EH (cell line): ENCODE measurements at places on chromosomes 2 and 18.

DNA sequence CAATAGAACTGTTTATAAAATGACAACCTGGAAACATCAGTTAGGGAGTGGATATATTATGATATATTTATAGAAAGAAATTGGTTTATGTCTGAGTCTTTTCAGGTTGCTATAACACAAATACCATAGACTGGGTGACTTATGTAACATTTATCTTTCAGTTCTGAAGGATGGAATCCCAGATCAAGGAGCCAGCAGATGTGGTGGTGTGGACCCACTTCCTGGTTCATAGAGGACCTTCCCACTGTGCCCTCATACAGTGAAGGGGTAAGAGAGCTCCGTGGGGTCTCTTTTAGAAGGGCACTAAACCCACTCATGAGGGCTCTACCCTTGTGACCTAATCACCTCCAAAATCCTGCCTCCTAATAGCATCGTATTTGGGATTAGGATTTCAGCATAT is 86.7 kb downstream of the BCL2 start:
- no peak for DNase-seq

DNA sequence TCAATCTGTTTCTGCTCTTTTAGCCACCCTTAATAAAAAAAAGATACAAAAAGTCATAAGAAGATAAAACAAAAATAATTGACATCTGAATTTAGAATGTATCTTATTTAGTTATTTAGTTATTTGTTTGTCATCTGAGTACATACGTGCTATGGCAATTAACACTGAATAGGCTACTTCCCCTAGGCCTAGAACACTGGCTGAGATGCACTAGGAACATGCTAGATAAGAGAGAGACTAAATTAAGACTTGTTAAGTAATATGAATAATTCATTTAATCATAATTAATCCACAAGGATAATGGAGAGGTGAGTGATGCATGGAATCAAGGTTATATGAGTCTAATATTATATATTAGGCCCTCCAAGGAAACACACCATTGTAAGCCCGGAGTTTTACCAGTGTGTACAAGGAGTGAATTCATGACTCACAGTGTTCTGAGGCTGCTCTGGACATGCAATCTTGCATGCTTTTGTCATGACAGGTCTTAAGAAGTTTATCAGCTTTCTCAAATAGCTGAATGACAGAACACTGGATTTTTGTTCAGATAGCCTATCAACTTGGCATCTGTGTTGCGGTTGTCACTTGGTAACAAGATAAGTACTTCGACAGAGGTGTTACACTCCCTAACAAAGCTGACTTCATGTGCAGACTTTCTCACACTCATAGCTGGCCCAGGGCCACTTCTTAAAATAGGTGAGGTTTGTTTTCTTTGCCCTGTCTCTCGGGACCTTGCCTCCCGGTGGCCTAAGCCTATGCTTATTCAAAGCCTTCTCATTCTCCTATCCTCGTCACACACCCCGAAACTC is 5.0 kb upstream of the SERPINB2 start:
- peak; percentile 94 for DNase-seq

DNA sequence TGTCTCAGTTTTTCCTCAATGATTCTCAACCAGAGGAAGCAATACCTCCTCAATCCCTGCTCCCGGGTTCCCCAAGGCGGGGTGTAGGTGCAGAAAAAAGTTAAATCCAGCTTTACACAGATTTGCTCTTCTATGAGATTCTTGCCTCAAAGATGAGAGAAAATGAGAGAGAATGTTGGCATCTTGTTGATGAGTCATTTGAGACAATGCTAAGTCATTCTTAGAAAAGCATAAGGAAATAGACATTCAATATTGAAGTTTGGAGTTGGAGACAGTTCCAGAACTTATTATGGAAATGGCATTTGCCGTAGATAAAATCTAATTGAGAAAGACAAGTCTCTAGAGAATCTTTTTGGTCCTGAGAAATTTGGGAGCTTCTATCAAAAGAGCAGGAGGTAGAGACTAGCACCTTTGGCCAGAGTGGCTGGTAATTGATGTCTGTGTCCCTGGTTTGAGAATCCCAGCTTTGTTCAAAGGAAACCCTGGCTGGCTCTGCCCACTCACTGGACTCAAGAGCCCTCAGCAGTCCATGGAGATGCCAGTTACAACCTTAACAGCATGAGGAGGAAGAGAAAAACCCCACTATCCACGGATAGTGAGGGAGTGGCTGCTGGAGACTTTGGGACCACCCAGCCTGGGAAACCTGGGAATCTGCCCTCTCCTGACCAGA is 181.2 kb downstream of the FAM124B start:
- DNase-seq: peak; percentile 73

DNA sequence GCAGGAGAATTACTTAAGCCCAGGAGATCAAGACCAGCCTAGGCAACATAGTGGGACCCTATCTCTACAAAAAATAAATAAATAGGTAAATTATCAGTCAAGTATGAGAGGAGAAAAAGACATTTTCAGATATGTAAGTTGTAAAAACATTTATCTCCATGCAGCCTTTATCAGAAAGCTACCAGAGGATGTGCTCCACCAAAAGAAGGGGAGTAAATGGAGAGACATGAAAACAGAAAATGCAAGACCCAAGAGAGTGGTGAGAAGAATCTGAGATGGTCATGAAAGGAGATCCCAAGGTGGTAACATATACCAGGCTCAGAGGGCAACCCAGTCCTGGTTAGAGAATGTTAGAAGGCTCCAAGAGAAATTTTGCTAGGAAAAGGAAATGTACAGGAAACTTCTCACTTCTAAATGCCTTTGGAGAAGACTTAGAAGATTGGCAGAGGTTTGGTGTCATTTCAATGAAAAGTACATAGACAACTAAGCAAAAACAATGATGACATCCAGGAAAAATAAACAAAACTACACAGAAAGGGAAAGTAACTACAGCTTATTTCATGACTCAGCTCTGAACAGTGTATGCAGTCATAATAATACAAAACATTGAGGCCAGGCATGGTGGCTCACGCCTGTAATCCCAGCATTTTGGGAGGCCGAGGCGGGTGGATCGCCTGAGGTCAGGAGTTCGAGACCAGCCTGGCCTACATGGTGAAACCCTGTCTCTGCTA is 19.5 kb downstream of the CIB4 start:
- peak; percentile 25 for DNase-seq

DNA sequence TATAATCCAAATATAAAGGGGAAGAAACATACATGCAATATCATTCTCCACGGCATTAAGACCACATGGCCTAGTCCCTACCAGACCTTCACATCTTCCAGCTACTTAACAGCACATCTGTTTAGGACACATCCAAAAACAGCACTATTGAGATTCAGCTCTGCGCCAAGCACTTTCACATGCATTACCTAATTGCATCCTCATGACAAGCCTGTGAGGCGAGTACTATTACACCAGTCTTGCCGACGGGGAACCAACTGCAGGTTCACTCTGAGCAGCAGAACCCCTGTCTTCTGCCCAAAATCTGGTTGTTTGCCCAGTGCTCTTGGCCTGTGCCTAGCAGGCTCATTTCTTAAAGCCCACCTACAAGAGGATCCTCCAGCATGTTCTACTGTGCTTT is 66.7 kb downstream of the AAK1 start:
- DNase-seq: no peak

- DNase-seq: no peak
Observed at GRCh38 chr2:136135921-136136906, 18.3 kb upstream of the CXCR4 start.

DNA sequence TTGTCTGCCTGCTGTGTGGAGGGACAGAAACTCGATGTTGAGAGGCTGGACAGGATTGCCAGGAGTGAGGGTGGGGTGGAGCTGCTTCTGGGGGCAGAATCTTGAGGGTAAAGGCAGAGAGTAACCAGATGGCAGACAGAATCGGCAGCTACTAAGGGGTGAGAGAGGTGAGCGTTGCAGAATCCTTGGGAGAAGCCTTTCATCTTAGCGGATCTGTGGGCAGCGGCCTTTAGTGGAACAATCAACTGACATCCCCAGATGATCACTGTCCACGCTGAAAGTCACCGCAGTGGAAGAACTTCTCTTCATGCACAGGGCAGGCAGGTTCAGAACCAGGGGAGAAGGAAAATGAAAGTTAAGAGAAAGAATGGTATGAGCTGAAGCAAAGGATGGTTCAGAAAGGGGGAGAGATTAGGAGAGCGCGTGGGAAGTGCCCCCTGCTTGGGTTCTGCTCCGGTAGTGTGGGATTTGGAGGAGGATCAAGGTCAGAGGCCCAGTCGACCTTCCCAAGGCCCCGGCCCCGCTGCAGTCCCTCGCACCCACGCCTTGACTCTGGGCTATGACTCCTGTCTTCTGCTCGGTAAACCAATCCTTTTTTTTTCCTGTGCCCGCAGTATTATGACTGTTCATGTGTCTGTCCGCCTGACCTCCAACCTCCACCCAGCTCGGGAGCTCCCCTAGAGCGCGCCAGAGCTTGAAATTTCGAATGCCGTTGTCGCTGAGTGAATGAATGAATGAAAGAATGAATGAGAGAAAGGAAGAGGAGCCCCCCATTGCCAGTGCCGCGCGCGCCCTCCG is 584 bp downstream of the BOLA3 start:
- DNase-seq: peak; percentile 50

GRCh38 chr2:239504643-239505235 is 103.9 kb upstream of the HDAC4 start:
- no peak for DNase-seq

- DNase-seq: no peak
Observed at GRCh38 chr2:629961-630360, 47.2 kb downstream of the TMEM18 start.

DNA sequence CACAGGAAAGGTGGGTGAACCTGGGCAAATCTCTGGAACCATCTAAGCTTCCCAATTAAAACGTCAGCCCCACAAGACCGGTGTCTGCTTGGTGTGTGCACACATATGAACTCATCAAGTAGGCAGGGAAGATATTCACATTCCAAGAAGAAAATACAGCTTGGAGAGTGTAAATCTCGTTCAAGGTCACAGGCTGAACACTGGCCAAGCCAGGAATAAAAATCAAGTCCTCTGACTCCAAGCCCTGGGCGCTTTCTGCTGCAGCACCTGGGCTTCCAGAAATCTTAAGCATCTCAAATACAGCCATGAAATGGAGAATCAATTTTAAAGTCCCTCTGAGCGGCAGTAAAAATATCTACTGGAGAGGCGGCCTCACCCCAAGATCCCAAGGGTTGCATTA is 150.9 kb downstream of the TWIST2 start:
- no peak for DNase-seq

- DNase-seq: no peak
Observed at GRCh38 chr2:240570531-240571313, 2.4 kb downstream of the RNPEPL1 start.

DNA sequence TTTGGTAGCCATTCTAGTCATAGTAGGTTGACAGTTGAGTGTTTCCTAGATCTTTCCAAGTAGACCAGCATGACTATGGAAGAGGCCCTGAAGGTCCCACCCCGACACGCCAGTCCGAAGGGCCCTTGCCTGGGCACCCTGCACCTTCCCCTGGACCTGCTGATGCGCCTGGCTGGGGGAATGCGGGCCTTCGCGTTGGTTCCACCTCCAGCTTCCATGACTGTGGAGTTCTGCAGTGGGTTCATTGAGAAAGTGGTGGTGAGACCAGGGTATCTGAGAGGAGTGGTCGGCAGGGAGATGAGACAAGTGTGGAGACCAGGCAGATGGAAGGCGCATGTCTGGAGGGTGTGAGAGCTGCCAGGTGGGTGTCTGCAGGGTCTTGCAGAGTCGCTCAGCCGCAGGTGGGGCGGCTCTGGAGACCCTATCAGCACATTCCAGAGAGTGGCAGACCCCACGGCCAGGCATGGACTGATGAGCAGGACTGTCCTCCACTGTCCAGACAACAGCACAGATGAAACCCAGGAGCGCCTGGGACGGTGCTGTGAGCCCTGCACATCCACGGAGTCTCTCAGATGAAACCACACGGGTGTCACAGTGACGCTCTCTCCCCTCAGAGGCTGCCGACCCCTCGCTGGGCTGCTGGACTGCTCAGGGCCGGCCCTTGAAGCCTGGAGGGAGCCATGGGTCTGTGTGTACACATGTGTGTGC is 182.5 kb upstream of the HDAC4 start:
- DNase-seq: no peak
